A549 (cell line): ENCODE measurements at places on chromosomes 12 and 14.

DNA sequence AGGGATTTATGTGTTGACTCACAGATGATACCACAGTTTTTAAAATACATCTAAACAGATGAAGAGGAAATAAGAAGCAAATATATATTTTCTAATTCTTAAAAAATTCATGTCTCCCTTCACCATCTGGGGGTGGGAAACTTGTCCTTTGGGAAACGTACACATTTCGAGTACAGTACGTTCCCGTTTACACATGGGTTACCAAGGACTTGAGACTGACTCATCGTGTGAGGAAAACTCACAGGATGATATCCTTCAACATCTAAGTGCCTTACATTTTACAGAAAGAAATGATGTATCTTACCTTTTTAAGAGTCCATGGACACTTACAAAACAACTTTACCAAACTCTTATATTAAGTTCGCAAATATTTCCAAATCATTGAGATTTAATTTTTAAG, 16.0 kb upstream of the FBLN5 start:
- no peak for DNase-seq

- DNase-seq = no peak
Measured at GRCh38 chr12:98819821-98820404, 174.8 kb downstream of the APAF1 start.

DNA sequence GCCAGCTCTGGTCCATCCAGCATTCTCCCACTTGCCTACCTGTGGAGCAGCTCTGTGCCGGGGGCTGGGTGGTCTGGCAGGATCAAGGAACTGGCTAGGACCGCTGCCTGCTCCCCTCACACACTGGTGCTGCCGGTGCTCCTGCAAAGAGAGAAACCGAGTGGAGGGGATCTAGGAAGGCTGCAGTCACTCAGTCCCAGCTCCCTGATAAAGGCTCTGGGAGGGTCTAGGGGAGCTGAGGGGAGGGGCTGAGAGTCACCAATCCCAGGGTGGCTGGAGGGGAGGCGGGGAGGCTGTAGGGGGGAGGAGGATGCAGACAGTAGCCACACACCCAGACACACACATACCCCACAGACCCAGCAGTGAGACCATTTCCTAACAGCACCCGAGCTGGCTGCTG, at the start of gene TAC3:
Gene TAC3 (minus strand): TSS at position 182 of the 400 bp plus-strand sequence. CDS start 732 bp downstream, outside the sequence.
- no peak for DNase-seq

DNA sequence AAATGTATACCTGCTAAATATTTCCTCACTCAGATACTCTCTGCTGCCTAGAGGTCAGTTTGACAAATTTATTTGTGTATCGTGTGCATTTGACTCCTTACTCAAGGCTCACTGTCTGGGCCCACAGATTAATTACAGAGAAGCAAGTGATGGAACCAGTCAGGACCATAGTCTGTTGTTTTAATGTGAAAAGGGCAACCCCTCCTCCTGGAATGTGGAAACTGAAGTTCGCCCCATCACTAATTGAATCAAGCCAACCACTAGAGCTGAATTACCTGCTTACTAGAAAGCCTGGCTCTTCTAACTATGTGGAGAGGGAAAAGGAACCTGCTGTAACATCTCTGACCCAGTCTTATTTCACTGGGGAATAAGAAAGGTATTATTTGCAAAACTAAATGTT, 199.9 kb upstream of the KRR1 start:
- no peak for DNase-seq

DNA sequence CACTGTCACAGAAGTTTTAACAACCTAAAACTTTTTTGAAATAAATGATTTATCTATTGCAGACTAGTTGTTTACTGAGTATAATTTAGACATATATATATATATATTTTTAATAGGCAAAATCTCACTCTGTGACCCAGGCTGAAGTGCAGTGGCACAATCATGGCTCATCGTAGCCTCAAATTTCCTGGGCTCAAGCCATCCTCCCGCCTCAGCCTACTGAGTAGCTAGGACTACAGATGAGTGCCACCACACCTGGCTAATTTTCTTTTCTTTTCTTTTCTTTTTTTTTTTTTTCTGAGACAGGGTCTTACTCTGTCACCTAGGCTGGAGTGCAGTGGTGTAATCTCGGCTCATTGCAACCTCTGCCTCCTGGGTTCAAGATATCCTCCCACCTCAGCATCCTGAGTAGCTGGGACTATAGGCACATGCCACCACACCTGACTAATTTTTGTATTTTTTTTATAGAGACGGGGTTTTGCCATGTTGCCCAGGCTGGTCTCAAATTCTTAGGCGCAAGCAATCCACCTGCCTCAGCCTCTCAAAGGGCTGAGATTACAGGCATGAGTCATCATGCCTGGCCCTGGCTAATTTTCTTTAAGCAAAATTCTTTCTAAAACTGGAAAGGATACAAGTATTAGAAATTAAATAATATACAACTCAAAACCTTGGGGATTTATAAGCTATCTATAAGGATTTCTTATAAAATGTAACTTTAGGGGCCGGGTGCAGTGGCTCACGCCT, 23.1 kb downstream of the EEA1 start:
- DNase-seq = no peak

DNA sequence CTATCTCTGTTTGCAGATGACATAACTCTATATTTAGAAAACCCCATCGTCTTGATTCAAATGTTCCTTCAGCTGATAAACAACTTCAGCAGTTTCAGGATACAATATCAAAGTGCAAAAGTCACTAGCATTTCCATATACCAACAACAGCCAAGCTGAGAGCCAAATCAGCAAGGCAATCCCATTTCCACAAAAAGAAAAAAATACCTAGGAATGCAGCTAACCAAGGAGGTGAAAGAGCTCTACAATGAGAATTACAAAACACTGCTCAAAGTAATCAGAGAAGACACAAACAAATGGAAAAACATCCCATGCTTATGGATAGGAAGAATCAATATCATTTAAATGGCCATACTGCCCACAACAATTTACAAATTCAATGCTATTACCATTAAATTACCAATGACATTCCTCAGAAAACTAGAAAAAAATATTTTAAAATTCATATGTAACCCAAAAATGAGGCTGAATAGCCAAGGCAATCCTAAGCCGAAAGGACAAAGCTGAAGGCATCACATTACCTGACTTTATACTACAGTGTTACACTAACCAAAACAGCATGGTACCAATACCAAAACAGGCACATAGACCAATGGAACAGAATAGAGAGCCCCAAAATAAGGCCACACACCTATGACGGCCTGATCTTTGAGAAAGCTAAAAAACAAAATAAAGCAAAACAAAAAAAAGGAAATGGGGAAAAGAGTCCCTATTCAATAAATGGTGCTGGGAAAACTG, 901.7 kb downstream of the LRFN5 start:
- no peak for DNase-seq
